ENCODE measurements at places on chromosomes 5 and 9. TPM values are rescaled to one million over a fixed set of nuclear protein-coding genes. Genes with fewer than 3 reads are reported as not detected.

The ZNF454 gene
- not detected for total RNA-seq

The AK6 gene
- total RNA-seq, result 51.9 TPM

The TRPM3 gene
- not detected for total RNA-seq

The GPR21 gene
- total RNA-seq, result not detected

The ANXA2R gene
- total RNA-seq, result 2.5 TPM

The OLFML2A gene
- 25.3 TPM for total RNA-seq

The GDF9 gene
- total RNA-seq, result 0.24 TPM

The RNF183 gene
- not detected for total RNA-seq
